ENCODE measurements at places on chromosomes 12 and 14. TPM values are rescaled to one million over a fixed set of nuclear protein-coding genes. Genes with fewer than 3 reads are reported as not detected.

GLT8D2 gene
- total RNA-seq, result 11.0 TPM

LRRK2 gene
- 37.1 TPM for total RNA-seq

GRCh38 chr14:68416171-68416570 lies 376.7 kb downstream of the ZFP36L1 start:
- no peak for DNase-seq

DNA sequence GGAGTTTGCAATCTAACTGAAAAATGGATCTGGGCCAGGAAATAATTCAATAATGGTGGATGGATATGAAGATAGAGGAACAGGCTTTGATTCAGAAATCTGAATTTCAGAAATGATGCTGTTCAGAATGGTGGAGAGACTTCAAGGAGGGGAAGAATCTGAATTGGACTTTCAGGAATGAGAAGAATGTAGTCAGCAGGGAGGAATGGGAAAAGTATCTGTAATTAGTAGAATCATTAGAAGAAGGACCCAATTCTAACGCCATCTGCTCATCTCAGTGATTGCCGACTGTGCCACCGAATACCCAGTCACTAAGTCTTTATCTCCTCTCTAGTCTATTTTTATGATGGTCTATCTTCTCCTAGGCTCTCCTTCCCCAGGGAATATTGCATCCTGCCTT lies 363.2 kb downstream of the GALC start:
- no peak for DNase-seq

GRCh38 chr12:61739925-61740324 lies 520.3 kb upstream of the USP15 start:
- no peak for DNase-seq

- DNase-seq, result no peak
Observed at GRCh38 chr12:71865166-71865713, 25.7 kb downstream of the TBC1D15 start.
